ENCODE measurements at places on chromosomes 13 and 19. TPM values are rescaled to one million over a fixed set of nuclear protein-coding genes. Genes with fewer than 3 reads are reported as not detected.

The CD37 gene
- not detected for total RNA-seq

The PLK5 gene
- total RNA-seq: not detected

The MYADM gene
- total RNA-seq: 40.5 TPM

The SYT3 gene
- total RNA-seq: 0.12 TPM

The IL17D gene
- total RNA-seq: 16.8 TPM

The RASIP1 gene
- 6.4 TPM for total RNA-seq

The OR7D2 gene
- total RNA-seq: not detected

The DZIP1 gene
- total RNA-seq: 31.7 TPM

The SHD gene
- total RNA-seq: not detected

The MYPOP gene
- total RNA-seq: 4.3 TPM

The RAB3D gene
- 9.9 TPM for total RNA-seq

The LGALS7B gene
- not detected for total RNA-seq

The THSD8 gene
- not detected for total RNA-seq

The ZNF846 gene
- 9.5 TPM for total RNA-seq

The LYL1 gene
- total RNA-seq: 6.1 TPM

Measured in pericardium fibroblast (primary cell).